Posterior vena cava (tissue), 2 donors: ENCODE measurements at places on chromosomes 6 and 20.

DNA sequence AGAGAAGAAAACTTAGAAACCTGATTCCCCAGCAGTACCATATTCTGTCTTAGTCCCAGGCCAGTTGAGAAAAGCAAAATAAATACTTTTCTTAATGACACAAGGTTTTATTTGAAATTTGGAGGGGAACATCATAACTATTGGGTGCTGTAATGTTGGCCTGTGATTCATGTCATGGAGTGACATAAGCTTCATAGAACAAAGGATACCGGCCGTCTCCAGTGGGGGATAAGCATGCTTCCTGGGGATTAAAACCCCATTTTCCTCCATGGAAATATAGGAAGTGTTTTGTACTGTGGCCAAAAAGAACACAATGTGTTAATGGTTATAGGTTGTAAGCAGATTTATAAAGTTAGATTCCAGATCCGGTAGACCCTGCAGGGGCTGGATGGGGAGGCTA lies 18.0 kb downstream of the MTHFD1L start:
- DNase-seq: no peak

GRCh38 chr6:12149944-12150510 lies 137.9 kb downstream of the HIVEP1 start:
- no peak for DNase-seq

- DNase-seq: no peak
Observed at GRCh38 chr6:89022798-89023197, 57.8 kb upstream of the PNRC1 start.

GRCh38 chr6:19827903-19828302 lies 9.3 kb upstream of the ID4 start:
- DNase-seq: no peak

DNA sequence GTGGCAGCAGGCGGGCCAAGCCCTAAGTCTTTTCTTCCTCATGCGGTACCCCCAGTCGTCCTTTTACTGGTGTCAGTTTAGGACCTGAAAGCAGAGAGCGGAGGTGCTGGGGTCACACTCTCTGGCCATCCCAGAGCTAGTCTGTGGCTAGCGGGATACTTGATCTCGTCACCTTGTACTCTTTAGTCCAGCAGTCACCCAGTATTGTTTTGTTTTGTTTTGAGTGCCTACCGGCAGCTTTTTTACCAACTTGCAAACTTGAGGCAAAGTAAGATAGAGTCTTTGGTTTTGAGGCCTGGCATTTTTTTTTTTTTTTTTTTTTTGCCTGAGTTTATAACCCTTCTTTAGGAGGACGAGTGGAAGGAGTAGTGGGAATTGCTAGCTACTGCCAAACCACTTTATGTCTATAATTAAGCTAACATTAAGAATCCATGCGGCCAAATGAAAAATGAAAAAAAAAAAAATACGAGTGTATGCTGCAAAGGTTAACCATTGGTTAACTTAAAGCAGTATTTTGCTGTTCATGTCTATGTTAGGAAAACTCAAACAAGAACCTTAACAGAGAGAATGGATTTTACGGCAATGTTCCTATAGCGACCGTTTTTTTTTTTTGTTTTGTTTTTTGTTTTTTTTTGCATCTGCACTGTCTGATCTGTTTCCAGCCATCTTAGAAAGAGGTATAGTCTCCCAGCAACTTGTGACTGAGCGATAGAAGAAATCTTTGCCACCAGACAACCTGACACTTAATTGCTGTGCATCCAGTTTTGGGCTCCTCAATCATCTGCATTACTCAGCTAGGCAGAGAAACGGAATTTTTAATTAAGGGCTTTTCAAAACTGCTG lies 56.9 kb downstream of the FAM217A start:
- no peak for DNase-seq

- DNase-seq: no peak
Observed at GRCh38 chr6:27700337-27700736, 211.9 kb downstream of the OR2B2 start.

GRCh38 chr6:44201200-44201599 lies 15.5 kb upstream of the MYMX start:
- no peak for DNase-seq

DNA sequence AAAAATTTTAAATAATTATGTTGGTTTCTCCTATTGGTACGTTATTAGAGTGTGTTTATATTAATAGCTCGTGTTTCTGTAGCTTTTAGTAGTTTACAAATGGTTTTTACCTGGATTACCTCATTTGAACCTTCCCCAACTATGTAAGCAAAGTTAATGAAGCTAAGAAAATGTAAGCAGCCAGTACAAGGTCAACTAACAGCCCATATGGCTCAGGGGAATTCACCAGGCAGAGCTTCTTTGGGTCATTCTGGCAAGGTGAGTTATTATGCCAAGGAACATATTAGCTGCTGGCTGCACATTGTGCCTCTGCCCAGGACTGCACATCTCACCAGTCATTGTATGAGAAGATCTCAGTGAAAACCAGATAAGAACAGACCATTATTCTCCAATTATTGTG lies 27.0 kb upstream of the MARCKS start:
- no peak for DNase-seq
